CD4-positive, alpha-beta T cell treated with Interleukin-15 for 4 hours (primary cell): ENCODE measurements at places on chromosomes 2 and 18.

DNA sequence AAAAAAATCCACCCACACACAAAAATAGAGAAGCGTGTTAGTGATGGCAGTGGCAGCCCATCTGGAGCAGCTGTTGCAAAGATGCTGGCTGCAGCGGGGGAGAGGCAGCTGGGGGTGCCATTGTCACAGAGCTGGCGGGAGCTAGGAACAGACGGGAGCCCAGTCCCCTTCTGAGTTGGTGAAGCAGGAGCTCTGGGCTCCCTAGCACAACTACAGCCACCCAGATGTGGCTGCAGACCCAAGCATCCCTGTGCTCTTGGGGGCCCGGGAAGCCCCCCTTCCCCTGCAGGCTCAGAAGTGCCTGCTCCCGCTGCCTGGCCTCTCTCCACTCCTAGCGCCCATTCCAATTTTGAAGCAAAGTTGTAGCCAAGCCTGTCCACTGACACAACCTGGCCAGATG, 366.6 kb upstream of the MC4R start:
- DNase-seq = no peak

- no peak for DNase-seq
Observed at GRCh38 chr18:79006106-79006795, 26.6 kb downstream of the SALL3 start.

DNA sequence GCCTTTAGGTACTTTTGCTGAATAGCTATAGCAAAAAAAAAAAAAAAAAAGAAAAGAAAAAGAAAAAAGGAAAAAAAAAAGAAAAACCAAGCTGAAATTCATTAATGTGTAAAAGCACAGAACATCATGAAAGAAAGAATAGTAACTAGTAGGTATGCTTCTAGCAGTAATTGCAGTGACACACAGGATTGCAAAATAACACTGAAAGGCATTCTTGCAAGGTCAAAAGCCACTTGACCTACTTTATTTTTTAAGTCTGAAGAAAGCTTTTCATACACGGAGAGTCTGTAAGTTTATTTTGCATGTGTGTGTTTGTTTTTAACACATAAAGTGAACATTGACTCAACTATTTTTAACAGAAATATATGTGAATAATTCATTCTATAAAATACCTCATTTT, 54.4 kb downstream of the DOK6 start:
- no peak for DNase-seq

GRCh38 chr2:46229134-46230063, 67.8 kb upstream of the EPAS1 start:
- DNase-seq = peak; percentile 35

DNA sequence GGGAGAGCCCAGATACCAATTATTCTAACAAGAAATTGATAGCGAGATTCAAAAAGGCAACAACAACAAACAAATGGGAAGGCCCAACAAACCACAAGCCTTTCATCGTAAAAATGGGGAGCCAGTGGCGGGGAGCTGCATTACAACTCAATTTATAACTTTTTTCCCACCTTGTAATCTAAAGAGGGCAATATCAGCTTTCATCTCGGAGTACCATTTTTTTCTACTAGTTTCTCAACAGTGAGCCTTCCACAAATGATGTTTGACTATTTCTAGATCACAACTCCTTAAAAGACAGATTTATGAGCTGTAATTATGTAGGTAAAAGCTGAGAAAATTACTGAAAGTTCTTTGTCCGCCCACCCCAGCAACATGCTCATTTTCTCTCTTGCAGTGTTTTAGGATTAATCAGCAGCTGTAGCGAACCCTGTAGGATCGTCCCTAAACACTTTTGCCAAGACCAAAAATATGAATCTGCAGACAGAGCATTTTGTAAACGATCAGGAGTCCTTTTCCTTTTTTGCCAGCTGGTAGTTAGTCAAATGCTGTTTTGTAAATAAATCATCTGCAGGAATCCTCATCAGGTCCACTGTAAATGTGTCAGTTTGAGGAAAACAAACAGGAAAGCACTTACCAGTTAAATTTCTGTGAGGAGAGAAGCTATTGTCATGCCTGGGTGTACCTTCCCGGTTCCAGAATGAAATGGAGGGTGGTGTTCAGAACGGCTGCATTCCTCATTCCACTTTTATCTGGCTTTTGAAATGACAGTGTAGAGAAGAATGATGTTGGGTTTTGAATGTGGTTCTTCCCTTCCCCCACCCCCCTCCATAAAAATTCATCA, 53.2 kb downstream of the EEF1B2 start:
- no peak for DNase-seq

DNA sequence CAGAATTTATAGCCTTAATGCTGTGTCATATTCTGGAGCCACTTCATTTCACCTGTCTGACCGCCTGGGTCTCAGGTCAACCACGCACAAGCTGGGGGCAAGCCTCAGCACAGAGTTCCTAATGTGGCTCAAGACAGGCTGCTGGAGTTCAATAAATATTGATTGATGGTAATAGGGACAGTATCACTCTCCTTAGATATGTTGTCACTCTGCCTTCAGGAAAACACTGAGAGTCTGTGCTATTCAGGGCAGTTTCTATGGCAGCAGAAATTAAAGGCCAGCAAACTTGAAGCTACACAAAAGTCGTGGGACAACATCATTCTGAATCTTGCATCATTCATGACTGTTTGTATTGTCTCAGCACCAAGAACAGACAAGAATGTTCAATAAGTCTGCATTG, 696.1 kb downstream of the METTL4 start:
- DNase-seq = no peak

GRCh38 chr18:3886575-3887322, 436.8 kb downstream of the TGIF1 start:
- no peak for DNase-seq

GRCh38 chr18:56992777-56993176, 154.1 kb upstream of the BOD1L2 start:
- no peak for DNase-seq

DNA sequence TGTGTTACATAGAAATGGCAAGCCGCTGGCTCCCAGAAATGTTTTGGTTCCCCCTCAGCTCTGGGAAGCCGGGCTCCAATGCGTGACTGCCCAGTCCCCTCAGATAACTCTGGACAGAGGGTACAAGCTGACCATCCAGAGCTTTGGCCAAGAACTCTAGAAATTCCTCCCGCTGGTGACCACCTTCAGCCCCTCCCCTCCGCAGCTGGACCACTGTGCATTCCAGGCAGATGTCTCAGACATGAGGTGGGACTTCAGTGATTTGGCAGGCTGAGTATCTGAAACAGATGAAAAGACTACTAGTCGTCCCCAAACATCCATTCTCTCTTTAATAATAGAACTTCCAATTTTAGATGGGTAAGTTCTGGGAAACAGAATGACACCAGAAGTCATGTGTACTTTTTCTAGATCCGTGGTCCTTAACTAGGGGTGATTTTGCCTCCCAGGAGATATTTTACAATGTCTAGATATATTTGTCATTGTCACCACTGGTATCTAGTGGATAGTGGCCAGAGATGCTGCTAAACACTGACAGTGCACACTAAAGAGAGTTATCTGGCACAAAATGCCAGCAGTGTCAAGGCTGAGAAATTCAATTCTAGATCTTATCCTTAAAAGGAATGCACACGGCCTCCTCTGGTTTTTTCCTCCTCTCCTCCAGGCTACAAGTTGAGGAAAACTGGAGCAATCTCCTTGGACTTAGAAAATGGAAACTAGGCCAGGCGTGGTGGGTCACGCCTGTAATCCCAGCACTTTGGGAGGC, 294.3 kb downstream of the SRBD1 start:
- no peak for DNase-seq

GRCh38 chr2:210626849-210627248, 70.5 kb downstream of the CPS1 start:
- DNase-seq = no peak

- DNase-seq = no peak
Observed at GRCh38 chr2:41024816-41025215, 572.9 kb upstream of the SLC8A1 start.

DNA sequence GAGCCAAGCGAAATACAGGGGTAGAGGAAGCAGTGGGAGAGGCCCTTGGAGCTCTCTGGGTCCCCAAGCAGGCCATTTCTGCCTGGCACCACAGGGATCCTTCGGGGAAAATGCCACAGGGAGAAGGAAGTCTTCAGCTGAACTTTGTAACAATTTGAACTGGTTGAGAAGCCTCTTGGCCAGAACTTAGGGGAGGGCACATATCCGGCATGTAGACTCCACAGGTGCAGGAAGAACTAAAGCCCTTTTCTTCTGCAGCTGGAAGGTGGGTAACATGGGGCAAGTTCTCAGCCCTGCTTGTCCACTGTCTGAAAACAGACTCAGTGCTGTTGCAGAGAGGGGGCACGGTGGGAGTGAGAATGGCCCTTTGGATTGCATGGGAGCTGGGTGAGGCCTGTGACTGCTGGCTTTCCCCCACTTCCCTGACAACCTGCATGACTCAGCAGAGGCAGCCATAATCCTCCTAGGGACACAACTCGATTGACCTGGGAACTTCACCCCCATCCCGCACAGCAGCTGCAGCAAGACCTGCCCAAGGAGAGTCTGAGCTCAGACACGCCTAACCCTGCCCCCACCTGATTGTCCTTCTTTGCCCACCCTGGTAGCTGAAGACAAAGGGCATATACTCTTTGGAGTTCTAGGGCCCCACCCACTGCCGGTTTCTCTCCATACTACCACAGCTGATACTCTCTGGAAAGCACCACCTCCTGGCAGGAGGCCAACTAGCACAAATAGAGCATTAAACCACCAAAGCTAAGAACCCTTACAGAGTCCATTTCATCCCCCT, 101.6 kb upstream of the FAM136A start:
- DNase-seq = no peak

GRCh38 chr2:171688129-171688465, 828 bp downstream of the DYNC1I2 start:
- DNase-seq = no peak

DNA sequence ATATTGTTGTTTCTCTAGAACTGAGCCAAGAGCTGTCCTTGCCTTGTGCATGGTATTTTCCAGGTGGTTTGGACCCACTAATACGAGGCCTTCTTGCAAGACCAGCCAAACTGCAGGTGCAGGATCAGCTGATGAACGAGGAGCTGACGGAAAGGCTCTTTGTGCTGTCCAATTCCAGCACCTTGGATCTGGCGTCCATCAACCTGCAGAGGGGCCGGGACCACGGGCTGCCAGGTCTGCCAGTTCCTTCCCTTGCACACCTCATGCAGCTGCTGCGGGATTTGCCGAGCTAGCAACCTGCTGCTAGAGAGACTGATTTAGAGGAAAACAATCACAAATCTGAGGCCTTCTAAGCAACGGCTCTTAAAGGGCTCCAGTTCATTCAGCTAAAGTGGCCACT, 74.5 kb downstream of the TPO start:
- no peak for DNase-seq

- no peak for DNase-seq
Observed at GRCh38 chr2:47307066-47307465, 95.9 kb upstream of the MSH2 start.

- DNase-seq = no peak
Observed at GRCh38 chr2:71747559-71747958, 294.2 kb downstream of the DYSF start.

GRCh38 chr2:96150007-96150640, 4.9 kb upstream of the DUSP2 start:
- no peak for DNase-seq

DNA sequence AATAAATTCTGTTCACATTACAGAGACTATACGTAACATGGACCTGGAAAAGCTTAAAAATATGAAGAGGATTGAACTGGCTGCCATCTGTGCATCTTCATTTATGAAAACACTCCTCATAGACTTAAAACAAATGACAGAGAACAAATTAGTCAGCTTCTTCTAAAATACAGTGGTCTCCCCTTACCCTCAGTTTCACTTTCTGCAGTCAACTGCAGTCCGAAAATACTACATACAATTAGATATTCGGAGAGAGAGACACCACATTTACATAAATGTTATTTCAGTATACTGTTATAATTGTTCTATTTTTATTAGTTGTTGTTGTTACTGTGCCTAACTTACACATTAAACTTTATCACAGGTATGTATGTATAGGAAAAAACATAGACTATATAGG, 6.5 kb downstream of the RNF103 start:
- no peak for DNase-seq
